ENCODE measurements at places on chromosomes 6 and 20.

DNA sequence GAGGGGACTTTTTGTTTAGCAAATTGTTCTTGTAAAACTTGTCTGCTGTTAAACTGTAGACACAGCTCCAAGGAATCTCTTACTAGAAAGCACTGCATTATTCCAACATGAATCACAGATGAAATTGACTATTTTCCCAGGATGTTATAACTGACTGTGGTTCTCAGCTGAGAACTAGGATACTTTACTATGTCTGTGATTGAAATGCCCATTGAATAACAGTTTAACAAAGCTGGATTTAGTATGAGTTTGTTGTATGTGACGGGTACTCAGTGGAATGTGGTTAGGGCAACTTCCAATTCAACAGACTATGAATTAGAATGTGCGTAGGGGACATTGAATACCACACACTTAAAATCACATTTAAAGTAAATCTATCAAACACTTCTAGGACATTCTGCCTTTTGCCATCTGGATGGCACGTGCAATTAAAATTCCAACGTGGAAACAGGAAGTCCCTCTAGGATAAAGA lies 193.4 kb upstream of the PREP start:
- DNase-seq: peak; percentile 98

- DNase-seq: peak; percentile 83
Observed at GRCh38 chr6:132811276-132811675, 3.1 kb upstream of the RPS12 start.

DNA sequence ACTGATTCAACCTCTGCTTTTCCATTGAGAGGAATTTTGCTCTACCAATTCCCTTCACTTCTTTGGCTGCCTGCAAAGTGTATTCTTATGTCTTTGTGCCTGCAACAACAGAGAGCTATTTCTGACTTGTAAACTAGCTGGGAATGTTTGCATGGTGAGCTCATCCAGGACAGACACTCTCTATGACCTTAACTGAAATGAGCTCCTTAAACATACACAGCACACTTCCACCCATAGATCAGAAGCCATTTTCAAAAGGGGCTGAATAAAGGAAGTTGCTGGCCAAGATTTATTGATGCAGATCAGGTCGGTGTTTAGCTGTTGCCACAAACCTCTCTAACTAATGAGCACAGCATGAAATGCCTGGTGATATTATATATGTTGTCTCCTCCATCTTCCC lies 377.7 kb downstream of the BTBD9 start:
- peak; percentile 87 for DNase-seq

DNA sequence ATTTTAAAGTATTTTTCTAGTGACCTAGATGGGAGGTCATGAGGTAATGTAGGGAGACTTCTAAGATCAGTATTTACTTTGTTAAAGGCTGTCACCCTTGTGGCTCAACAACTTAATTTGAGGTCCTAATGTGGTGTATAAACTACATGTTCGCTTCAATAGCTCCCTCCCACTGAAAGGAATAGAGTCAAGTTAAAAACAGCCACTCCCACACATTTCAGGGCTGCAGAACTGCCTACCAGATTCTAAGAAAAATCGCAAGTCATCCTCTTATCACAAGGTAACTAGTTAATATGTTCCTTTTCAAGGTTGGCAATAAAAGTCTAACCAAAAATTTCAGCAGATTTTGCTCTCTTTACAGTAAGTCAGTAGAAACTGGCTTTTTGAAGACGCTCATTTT lies 15.1 kb downstream of the GSTA1 start:
- DNase-seq: no peak

DNA sequence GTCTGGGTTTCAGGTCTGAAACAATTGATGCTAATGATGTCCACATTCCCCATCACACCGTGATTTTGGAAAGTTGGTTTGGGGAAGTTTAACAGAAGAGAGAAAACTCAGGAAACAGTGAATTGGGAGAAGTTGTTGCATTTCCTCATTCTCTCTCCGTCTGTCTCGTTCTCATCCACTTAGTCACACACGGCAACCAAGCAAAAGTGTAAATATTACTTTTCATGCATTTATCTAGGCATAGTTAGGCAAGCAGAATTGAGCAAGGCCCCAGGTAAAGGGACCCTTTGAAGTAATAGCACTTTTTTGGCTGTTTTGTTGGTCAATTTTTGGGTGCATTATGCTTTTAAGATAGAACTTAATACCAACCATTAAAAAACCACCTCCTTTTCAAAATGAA lies 137.0 kb upstream of the SULF2 start:
- DNase-seq: peak; percentile 28

- DNase-seq: no peak
Observed at GRCh38 chr20:48002517-48002970, 217.3 kb upstream of the SULF2 start.

DNA sequence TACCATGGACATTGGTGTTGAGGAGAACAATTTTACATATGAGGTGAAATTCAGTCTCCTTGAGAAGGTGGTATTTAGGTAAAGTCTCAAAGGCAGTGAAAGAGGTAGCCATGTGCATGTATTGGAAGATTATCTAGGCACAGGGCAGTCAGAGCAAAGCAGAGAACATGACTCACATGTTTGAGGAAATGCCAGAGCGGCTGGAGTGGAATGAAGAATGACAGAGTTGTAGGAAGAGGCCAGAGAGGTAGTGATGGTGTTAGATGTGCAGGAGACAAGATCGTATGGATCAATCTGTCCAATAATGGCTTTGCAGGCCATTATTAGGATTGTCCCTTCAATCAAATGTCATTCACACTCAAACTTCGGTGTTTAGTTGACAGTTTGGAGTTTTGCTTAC lies 449.4 kb upstream of the PTCHD4 start:
- DNase-seq: peak; percentile 62

DNA sequence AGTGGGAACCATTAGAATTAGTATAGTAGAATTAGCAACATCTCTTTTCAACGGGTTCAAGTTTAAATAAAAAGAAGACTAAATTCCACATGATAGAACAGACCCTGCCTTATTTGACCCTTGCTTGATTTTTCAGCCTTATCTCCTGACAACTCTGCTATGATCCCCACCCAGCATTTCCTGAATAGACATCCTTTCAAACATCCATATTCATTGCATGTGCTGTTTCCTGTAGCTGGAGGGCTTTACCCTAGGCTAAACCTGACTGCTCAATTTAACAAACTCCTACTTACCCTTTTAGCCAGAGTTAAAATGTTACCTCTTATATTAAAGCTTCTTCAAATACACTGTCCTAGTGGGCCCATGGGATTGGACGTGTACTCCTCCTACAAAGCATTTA lies 594.8 kb upstream of the ARID1B start:
- no peak for DNase-seq

GRCh38 chr6:122657601-122658000 lies 47.4 kb downstream of the PKIB start:
- DNase-seq: no peak

- DNase-seq: no peak
Observed at GRCh38 chr20:36091561-36092397, 62.8 kb upstream of the EPB41L1 start.

DNA sequence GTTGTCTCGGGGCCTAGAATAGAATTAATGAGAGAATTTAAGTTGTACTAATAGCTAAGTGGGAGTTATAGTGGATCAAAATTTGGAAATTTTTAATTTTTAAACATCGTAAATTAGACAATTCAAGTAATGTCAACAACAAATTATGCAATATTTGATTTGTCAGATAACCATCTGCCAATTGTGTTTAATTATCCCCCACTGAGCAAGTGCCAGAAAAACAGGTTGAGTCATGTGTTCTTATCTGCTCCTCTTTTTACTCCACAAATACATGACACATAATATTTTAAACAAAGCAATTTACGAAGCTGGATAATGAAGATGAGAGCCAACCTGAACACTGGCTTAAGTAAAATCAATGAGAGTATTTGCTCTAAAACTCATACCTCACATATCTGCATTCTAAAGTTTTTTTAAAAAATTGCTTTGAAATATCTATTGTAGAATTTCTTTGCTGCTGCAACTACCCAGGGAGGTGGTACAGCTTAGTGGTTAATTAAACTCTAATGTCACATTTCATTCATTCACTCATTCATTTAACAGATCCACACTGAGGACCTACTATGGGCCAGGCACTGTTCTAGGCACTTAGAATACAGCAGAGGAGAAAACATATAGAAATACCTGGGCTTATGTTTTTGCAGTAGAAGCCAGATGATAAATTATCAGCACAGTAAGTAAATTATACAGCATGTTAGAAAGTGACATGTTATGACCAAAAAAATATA lies 57.1 kb upstream of the MAP7 start:
- DNase-seq: peak; percentile 63

GRCh38 chr20:47927385-47927851 lies 142.1 kb upstream of the SULF2 start:
- peak; percentile 84 for DNase-seq

- no peak for DNase-seq
Observed at GRCh38 chr20:60953321-60953720, 298.7 kb upstream of the CDH4 start.

- no peak for DNase-seq
Observed at GRCh38 chr20:47878601-47879027, 93.3 kb upstream of the SULF2 start.

DNA sequence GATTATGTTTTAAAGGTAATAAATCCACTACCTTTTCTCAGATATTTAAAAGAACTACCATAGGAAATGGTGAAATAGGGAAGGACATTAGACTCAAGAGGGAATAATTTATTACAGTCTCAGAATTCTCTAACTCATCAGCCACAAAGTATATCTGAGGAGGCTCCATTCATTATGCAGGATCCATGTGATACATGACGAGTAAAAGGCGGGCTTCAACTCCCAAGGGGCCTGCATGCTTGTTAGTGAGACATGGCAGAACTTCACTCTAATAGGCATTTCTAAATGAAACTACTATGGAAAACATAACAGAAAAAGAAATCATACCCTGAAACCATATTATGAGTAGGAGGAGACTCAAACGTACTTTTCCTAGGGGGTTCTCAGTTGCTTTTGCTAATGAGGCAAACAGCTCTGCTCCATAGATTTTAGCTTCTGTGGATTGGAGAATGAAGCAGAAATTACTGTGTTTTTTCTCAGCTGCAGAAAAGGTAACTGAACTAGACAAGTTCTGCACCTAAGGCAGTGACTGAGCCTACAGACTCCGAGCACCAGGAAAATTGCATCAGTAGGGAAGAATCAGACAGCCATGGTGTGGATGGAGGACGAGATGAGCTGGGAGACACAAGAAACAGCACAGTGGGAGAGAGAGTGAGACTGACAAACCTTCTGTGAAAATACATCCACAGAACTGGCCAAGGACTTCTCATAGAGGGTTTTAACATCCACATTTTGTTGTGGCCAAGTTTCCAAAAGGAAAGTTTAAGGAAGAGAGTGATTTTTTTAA lies 254.6 kb upstream of the PRDM1 start:
- peak; percentile 70 for DNase-seq

DNA sequence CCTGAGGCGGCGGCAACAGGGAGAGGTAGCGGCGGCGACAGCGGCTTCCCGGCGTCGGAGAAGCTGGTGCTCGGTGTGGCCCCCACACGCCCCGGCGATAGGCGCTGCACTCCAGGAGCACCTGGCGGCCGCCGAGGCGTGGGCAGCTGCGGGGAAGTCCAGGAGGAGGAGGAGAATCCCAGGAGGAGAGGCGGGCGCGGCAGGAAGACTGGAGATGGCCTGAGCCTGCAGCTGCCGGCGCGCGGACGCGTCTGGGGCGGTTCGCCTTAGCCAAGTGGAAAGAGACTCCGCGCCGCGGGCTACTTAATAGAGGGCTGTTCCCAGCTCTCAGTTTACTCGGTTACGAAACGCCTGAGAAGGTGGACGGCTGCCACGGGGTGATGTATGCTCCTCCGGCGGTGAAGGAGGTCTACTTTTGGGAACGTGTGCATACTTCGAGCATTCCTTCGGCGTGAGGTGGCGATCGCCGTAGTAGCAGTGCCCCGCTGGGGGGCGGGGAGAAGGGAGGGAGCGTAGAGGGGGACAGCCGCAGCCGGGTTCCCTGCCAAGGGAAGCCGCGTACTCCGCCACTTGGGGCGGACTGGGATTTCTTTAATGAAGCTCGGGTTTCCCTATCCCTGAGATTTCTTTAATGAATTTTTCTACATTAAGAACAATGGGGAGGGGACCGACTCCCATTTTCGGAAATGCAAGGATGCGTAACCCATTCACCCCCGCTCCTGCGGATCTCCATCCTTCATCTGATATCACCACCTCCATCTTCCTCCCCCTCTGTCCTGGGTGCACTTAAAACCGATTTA lies at the start of gene COL12A1:
COL12A1 (minus strand) TSS at position 278 of the 800 bp plus-strand sequence. CDS start 3,261 bp downstream, outside the sequence.
- DNase-seq: peak; percentile 99

DNA sequence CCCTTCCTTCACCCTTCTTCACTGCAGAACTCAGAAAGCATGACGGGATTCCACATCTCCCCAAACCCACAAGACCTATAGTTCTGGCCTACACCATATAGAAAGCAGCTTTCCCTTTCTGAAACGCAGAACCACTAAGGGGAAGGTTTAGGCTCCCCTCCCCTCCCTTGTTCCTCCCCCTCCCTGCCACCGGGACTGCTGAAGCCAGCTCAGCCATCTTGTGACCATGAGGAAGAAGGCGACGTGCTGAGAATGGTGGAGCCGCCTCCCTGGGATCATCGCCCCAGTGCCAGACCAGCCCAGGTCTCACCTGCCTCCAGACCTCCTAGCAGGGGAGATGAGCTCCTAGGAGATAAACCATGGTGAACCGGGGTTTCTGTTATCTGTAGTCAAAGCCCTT lies 19.6 kb downstream of the SERPINB6 start:
- DNase-seq: no peak

GRCh38 chr6:166496460-166496859 lies 90.0 kb downstream of the RAMACL start:
- DNase-seq: no peak

DNA sequence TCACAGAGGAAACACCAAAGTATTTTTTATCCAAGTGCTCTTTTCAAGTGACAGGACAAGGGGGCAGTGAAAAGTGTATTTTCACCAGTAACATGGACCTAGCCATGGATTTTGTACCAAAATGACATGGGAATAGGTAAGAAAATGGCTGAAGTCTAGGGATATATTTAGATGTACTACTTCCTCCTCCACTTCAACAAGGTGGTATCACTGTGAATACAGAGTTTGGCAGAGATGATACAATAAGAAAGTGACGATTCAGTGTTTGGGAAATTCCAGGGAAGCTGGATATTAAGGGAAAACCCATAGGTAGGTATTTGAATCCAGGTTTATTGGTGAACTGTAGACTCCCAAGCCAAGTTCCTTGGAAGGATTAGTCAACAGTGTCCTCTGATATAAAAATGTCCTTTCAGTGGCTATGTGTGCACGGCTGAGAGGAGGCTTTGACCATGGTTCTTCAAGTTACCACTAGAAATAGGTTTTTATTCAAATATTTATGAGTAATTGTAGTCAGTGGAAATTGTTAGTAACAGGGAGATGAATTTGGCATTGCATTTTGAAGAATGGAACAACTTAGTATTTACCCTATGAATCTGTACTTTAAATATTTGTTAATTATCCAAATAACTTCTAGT lies 356.0 kb upstream of the CITED2 start:
- DNase-seq: no peak

- no peak for DNase-seq
Observed at GRCh38 chr6:125564941-125565340, 184.5 kb upstream of the HEY2 start.
